SIG-M5 (cell line): ENCODE measurements at places on chromosomes 2 and 18.

DNA sequence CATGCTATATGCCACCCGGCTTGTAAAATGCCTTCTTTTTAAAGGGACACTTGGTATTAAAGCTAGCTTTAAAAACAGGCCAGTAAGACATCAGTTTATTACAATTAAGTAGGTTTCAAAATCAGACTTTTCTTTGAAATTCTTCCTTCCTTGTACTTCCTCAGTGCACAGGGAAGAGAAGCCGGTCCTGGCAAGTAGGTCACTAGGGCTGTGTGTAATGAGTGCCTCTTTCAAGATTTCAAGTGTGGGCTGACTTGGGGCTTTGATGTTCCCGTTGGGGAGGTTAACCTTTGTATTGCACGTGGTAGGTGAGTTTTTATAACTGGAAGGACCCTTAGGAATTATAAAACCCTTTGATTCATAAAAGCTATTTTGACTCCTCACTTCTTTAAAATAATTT is 566.4 kb upstream of the ID2 start:
- DNase-seq: no peak

DNA sequence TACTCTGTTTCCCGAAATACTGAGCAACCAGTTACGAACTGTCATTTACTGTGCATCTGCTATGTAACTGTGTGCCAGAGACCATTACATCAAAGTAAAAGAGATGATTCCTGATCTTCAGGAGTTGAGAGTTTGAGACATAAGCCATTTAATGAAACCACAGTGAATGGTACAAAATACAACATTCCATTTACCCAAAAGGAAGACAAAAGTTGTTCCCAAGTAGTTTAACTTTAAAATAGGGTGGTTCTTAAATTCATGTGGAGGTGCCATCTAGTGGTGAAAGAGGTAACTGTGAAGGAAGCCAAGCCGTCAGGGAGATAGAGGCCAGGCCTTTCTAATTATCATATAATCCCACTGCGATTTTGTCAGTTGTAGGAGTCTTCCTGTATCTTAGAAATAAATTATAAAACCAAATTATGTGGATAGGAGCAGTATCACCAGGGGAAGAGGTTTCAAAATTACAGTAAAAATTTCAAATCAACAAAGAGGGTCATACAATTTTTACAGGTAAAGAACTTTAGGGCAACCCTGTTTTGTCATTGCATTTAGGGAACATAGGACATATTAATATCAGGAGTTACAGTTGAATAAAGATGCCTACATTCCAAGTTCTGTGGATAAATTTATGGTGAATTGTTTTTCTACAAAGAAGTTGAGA is 67.7 kb downstream of the EPAS1 start:
- DNase-seq: no peak

DNA sequence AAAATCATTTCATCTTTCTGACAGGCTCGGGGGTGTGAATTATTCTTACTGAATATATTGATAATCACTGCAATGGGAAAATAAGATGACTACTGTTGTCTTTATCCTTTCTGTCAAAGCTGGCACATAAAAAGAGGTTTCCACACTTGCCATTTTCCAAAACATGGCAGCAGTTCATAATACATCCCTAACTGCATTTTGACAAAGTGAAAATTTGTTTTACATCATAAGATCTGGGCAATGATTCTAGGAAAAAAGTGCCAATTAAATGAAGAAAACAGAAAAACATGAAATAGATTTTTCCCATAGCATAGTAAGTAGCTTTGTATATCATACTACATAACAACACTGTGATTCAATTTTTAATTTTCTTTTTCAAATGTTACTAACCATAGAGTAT is 65.4 kb downstream of the ERBB4 start:
- no peak for DNase-seq

- no peak for DNase-seq
Observed at GRCh38 chr2:69517410-69517809, 80.2 kb upstream of the NFU1 start.

DNA sequence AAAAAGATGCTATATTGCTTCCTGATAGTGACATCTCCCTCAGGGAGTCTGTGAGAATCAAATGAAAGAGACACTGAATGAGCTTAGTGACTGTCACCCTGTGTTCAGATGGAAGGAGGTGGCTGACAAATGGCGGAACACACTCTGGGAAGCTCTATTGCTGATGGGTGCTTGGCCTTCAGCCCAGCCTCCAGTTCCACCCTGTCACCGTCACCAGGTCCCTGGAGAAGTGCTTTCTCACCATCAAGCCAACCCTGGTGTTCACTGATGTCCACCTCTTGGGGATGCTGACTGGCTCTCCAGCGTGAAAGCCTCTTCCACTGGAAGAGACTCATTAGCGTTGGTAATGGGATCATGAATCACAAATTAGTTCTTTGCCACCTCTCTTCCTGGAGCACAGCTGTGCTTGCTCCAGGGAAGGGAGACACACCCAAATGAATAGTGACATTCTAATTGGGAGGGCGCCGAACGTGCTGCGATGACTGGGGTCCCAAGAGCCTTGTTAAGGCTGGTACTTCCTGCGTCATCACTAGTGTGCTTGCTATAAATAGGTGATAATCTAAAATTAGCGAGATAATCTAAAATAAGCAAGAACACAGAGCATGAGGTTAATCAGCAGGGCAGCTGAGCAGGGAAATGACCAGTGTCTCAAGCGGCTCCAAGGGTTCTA is 154.0 kb downstream of the CLIP4 start:
- no peak for DNase-seq

- no peak for DNase-seq
Observed at GRCh38 chr2:162710287-162710890, 128.2 kb downstream of the KCNH7 start.

GRCh38 chr18:37175727-37176620 is 347.0 kb downstream of the KIAA1328 start:
- no peak for DNase-seq

GRCh38 chr2:69118609-69119008 is 105.6 kb downstream of the ANTXR1 start:
- DNase-seq: no peak

- no peak for DNase-seq
Observed at GRCh38 chr2:128452536-128453530, 134.2 kb upstream of the HS6ST1 start.

DNA sequence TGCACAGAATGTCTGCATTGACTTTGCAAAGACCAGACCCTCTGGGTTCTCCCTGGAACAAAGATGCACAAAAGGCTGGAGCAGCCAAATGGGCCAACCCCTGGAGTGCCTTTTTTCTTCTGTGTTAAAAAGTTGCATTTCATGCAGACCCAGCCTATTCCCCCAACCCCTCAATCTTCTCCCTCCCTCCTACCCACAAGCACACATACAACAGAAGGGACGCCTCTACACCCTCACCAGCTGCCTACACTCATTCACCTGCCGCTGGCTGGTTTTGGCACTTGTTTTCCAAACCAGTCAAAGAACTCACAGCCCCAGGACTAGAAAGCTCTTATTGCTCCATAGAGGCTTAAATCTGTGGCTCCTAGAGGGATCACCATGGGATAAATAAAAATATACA is 16.6 kb downstream of the MARCHF4 start:
- DNase-seq: no peak

DNA sequence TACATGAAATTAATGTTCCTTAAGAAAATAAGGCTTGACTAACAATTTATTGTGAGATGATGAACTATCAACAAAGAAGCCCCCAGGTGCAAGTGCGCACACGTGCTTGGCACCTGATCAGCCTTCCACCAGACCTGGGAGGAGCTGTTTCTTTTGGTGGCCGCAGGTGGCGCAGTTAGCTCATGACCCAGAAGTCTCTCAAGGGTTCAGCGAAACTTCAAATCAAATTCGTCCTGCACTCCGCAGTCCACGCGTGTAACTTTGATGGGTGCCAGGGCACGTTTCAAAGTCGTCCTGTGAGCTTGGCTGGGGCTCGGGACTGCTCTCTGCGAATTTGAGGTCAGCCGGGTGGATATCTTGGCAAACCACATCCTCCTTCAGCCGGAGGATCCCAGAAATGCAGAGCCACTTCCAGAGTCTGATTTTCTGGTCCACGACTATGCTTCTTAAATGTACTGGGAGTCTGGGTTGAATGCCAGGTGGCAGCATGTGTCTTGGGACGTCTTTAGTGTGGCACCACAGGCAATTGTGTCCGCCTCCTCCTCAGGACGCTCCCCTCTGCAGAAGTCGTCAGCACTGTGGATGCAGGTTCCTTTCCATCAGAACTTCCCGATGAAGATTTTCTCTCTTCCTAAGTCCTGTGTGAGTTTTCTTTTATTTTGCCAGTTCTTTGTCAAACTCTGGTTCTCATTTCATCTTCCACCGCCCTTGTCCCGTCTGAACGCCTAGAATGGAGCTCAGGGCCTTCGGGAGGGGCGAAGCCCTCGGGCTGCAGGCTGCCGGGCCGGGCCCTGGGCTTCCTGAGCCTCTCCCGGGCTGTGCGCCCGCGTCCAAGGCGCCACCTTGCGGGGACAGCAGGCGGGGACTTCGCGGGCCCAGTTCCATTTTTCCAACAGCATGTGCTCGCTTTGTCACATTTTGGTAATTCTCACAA is 61.3 kb upstream of the RAPGEF4 start:
- no peak for DNase-seq

DNA sequence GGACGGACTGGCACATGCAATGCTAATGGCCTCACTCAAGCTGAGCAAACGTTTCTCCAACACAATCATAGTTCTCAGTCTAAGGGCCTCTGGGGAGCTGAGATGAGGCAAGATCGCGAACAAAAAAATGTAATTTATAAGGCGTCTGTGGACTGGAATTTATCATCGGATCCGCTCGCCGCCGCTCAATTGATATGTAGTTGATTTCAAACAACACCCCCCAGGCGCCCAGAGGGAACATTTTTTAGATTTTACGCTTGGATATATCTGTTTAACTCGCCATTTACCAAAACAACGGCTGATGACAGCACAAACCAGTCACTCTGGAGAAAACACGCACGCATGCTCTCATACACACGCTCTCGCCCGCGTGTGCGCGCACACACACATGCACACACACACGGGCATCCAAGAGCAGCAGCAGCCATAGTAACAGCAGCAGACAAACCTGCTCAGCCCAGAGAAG is 335.8 kb downstream of the SMAD2 start:
- DNase-seq: no peak

DNA sequence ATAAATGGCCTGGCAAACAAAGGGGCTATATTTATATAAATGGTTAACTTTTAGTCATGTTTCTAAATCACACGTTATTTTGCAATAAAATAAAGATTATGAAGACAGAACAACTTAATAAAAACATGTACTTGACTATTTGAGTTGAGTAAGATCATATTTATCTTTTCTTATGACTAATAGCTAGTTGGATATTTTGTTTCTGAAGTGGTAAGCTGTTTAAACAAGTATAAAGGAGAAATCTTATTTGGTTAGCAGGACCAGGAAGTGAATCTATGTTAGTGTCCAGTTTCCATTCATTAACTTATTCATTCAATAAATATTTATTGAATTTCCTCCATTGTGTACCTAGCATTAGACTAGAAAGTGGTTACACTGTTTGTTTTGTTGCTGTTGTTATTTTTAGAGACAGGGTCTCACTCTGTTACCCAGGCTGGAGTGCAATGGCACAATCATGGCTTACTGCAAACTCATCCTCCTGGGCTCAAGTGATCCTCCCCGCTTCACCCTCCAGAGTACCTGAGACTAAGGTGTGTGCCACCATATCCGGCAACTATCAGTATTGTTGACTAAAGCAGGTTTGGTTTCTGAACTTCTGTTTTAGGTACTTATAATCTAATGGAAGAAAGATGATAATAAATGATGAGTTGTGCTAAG is 312.6 kb downstream of the DPP10 start:
- DNase-seq: no peak

DNA sequence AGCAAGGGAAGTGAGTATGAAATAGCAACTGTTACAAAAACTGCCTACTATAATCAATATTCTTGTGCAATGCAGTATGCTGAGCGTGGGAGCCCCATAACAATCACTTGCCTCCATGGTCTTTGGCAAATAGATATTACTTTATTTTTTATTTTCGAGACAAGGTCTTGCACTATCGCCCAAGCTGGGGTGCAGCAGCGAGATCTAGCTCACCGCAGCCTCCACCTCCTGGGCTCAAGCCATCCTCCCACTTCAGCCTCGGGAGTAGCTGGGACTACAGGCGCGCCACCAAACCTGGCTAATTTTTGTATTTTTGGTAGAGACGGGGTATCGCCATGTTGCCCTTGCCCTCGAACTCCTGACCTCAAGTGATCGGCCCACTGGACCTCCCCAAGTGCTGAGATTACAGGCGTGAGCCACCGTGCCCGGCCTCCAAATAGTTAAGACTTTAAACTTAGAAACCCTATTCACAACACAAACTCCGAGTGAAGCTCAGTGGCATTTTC is 1.2 kb upstream of the CCNT2 start:
- no peak for DNase-seq

GRCh38 chr18:66109981-66110380 is 359.2 kb downstream of the CDH7 start:
- no peak for DNase-seq

DNA sequence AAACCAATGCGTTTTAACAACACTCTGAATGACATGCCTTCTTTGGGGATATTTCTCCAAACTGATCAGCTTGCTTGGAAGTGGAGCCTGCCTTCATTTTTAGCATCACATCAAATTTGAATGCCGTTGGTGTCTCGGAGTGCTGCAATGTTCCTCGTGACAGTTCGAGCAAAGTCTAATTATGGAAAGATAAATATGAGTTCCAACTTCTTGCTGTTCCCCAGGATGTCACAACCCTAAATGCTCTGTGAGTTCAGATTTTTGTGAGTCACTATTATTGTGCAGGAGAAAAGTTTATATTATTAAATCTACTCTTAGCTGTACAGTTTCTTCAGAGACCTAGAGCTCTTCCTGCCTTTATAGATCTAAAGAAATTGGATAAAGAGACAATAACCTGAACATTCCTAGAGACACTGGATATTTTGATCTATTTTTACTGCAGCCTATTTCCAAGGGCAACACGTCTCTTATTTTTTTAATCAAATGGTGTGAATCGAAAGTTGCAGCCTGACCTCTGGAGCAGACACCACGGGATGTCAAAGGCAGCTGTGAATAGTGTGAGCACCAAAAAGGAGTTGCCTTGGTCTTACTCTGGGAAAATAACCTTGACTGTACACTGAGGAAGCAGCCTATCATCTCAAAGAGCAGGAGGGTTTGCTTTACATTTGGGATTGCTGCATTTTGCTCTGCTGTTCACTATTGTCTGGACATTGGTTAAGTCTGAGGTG is 330.1 kb downstream of the TDRD15 start:
- no peak for DNase-seq

DNA sequence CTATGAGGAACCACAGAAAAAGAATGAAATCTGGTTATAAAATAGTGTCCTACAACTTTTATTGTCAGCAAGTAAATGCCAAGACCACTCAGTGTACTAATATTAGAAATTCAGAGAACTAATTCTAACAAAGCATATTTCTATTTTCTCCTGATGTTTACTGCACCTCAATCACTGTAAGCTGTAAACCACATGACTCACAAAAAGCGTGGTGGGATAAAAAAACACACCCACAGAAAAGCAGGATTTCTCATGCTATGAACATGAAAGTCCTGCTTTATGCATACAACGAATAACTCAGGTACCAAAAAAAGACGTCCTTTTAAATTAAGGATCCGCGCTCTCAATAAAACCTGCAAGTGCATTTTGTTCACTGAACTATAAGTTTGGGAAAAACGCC is 797 bp downstream of the TXNL4A start:
- DNase-seq: no peak

- no peak for DNase-seq
Observed at GRCh38 chr18:68916734-68917133, 118.9 kb downstream of the CCDC102B start.

GRCh38 chr18:28331551-28331950 is 154.6 kb upstream of the CDH2 start:
- no peak for DNase-seq
